ENCODE measurements at places on chromosomes 3 and 15.

DNA sequence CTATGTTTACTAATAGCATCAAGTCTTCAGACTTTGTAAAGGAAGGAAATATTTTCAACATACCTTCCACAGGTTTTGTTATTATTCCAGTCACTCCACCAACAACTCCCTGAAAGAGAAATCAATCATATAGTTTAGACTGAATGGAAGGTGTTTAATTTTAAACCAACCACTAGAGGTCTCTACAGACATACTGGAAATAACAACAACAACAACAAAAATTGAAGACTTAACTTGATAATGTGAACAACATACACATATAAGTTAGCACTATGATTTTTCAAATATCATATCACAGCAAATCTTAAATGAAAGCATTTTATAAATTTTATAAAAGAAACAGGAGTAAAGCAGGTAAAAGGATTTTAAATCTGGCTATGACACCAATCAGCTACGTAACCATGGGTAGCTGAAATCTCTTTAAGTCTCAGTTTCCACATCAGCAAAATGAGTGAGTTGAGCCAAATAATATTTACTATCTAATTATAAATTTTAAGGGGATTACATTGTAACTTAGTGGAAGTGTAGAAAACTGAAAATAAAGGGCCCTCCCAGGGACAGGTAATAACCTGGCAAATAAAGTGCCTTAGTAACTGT is 188.2 kb downstream of the VPS13C start:
- no peak for DNase-seq

DNA sequence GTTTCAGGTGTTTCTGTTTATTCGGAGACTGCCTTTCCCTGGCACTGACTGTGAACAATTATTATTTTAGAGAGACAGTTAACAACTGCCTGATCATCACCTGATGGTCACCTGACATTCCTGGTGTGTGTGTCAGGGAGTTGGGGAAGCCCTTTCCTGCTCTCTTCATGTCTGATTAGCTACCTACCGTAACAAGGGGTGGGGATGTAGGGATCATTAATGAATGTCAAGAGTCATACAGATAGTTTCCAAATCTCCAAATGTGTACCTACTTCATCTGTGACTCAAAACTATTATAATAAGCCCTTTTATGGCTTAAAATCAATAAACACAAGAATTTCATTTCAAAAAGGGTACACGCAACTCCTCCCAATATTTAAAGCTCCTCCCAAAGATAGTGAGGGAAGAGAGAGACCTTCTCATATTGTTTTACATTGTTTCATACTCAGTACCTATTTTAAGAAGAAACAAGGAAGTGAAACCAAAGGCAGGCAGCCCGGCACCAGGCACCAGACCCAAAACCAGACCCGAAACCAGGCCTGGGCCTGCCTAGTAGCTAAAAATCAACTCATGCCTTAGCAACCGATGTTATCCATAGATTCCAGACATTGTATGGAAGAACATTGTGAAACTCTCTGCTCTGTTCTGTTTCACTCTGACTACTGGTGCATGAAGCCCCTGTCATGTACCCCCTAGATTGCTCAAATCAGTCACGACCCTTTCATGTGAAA is 844.9 kb upstream of the ALCAM start:
- DNase-seq, result no peak

GRCh38 chr15:70203981-70204560 is 106.4 kb upstream of the TLE3 start:
- DNase-seq, result no peak

GRCh38 chr15:90839187-90840071 is 29.0 kb upstream of the FURIN start:
- DNase-seq, result no peak

DNA sequence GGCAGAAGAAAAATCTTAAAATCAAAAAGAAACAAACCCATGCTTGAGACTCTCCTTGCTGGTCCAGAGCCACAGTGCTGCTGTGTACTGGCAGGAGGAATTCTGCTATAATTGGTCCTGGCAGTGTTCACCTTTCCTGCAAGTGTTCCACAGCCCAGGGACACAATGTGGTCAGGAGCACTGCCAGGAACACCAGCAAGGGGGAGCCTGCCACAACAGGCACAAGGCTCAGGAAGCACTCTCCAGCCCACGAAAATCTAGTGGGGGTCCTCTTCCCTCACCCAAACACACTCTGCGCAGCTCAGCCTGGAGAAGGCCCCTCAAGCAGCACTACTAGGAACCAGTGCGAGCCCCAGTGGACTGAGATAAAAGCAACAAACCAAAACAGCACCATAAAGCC is 92.9 kb downstream of the UBE3A start:
- no peak for DNase-seq

DNA sequence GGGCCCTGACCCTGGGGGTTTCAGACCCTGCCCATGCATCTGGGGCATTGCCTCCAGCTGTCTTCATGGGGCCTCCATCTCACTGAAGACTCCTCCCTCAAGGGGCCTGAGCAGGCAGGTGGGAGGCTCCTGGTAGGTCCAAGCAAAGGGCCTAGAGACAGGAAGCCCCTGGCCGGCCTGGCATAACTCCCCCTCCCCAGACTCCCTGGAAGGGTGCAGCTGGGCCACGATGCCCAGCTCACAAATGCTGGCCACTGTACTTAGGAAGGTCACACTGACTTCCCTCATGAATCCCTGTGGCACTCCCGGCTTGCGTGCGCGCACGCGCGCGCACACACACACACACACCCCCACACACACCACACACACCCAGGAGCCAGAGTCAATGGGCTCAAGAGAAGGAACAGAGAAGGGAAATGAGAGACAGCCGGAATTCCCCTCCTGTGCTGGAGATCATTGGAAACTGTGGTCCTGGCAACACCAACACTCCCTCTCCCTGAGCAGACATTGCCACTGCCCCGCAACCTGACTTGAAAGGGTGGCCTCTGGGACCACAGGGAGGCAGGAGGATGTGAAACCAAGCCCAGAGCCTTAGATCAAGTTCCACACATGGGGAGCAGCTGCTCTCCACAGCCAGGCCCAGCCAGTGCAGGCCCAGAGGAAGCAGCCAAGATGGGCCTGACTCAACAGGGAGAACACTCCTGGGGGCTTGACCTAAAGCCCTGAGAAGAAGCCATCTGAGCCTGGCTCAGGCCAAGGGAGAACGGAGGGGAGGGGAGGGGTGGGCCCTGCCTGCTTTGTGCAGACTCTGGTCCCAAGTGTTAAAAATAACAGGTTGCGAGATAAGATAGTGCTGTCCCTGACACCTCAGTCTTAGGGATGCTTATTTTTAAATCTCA is 69.7 kb downstream of the SCN5A start:
- no peak for DNase-seq

GRCh38 chr15:75237316-75237982 is 20.7 kb upstream of the GOLGA6C start:
- DNase-seq, result no peak

- no peak for DNase-seq
These were observed 27.4 kb downstream of the SEC22A start for GRCh38 chr3:123229145-123229544.

GRCh38 chr3:177652556-177653291 is 455.4 kb upstream of the TBL1XR1 start:
- no peak for DNase-seq

DNA sequence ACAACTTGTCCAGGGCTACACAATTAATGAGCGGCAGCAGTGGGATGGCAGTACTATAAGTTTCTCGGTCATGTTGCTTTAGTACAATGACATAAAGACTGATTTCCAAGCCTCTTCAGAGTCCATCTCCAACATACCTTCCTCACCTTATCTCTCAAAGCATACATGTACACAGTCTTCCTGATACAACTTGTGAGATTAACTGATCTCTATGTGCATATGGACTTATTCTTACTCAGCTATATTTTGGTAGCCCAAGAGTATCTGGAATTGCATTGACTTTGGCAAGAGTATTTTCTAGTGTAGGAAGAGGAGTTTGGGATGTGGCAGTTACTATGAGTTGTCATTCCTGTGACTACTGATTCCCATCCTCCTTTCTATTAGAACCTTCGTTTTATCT is 575.0 kb downstream of the EDEM1 start:
- no peak for DNase-seq

DNA sequence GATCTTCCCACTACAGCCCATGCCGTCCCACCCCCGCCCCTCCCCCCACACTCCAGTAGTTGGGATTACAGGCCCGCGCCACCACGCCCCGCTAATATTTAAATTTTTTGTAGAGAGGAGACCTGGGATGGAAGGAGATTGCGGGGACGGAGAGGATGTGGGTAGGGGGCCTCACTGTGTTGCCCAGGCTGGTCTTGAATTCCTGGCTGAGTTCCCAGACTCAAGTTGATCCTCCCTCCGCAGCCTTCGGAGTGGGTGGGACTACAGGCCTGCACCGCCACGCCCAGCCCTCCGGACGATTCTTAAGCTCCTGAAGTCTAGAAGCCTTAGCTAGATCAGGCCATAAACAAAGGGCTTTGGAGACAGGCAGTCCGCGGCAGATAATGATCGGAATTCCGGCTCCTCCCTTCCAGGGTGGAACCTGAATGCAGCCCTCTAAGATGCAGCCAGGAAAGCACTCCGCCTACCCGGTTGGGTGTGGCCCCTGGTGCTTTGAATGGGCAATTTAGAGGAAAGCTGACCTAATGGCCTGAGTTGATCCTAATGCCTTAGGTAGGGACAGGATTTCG is at the start of gene DPPA2:
Gene DPPA2 (minus strand): TSS at position 356 of the 569 bp plus-strand sequence. CDS start 1,975 bp downstream, outside the sequence.
- DNase-seq, result no peak

DNA sequence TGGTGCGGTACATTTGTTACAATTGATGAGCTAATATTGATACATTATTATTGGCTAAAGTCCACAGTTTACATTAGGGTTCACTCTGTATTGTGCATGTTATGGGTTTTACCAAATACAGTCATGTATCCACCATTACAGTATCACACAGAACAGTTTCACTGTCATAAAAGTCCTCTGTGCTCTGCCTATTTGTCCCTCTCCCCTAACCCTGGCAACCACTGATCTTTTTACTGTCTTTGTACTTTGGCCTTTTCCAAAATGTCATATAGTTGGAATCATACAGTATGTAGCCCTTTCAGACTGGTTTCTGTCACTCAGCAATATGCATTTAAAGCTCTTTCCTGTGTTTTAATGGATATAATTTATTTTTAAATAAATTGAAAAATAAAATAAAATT is 83.1 kb upstream of the SLC4A7 start:
- DNase-seq, result no peak

- no peak for DNase-seq
These were observed 268.4 kb upstream of the ROPN1 start for GRCh38 chr3:124260206-124260915.
